ENCODE measurements at places on chromosomes 3 and 15. TPM values are rescaled to one million over a fixed set of nuclear protein-coding genes. Genes with fewer than 3 reads are reported as not detected.

- H3K27me3 ChIP-seq: no peaks in the 10 kb centered on the region
- H3K4me3 ChIP-seq: no peak overlapping the region
- DNase-seq: no peak
- H3K36me3 ChIP-seq: no peaks in the 10 kb centered on the region
Observed at GRCh38 chr3:100706365-100706764, 2.9 kb upstream of the TFG start.

Gene ADCY5
- 3.8 TPM for total RNA-seq

Gene ROPN1
- total RNA-seq: not detected

- no peak for DNase-seq
- no peak overlapping the region for H3K27ac ChIP-seq
- peaks cover 5% of the 10 kb centered on the region for H3K4me1 ChIP-seq
- H3K36me3 ChIP-seq: no peaks in the 10 kb centered on the region
- H3K27me3 ChIP-seq: no peaks in the 10 kb centered on the region
Observed at GRCh38 chr3:27544372-27544865, 60.2 kb upstream of the SLC4A7 start.

DNA sequence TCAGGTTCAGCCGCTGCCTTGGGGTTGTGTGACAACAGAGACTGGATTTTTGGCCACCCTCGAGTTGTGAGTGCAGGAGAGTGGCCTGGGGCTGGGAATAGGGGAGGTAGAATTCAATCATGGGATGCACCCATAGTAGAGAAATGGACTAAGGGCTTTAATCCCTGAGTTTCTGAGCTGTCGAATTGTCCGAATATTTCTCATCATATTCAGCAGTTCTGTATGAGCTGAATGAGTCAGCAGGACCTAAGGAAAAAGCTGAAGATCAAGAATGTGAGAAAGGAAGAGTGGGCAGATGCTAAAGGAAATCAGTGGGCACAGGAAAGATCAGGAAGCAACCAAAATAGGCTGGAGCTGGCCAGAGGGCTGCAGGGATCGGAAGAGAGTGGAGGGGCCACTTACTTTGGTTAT is 44.4 kb upstream of the SACM1L start:
- H3K36me3 ChIP-seq: no peaks in the 10 kb centered on the region
- no peak overlapping the region for H3K4me3 ChIP-seq
- H3K4me1 ChIP-seq: peaks cover 79% of the 10 kb centered on the region
- no peaks in the 10 kb centered on the region for H3K27me3 ChIP-seq
- peak overlapping the region; percentile 87 for H3K27ac ChIP-seq

Gene EPHA6
- not detected for total RNA-seq

Gene CERS3
- total RNA-seq: not detected

DNA sequence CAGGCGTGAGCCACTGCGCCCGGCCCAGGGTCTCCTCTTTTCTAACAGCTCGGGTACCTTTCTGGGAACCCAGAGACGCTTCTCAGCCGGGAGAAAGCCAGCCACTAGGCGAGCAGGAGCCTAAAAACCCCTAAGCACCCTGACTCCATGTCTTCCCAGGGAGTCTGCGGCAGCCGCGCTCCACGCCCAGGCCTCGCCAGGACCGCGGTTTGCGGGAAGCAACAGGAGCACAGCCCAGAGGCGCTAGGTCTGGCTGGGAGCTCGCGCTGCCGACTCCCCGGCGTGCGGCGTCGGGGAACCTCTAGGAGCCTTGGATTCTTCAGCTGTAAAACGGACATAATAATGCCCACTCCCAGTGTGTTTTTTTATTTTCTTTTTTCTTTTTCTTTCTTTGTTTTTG is 1.0 kb upstream of the LAMP3 start:
- H3K4me1 ChIP-seq: peaks cover 7% of the 10 kb centered on the region
- no peaks in the 10 kb centered on the region for H3K36me3 ChIP-seq
- no peak for DNase-seq
- no peaks in the 10 kb centered on the region for H3K27me3 ChIP-seq
- H3K4me3 ChIP-seq: no peak overlapping the region
- no peak overlapping the region for H3K27ac ChIP-seq

Gene CYP1A1
- 0.46 TPM for total RNA-seq

Gene GOLGA6L24
- total RNA-seq: not detected

GRCh38 chr3:124091716-124092115 is 99.8 kb upstream of the ROPN1 start:
- no peaks in the 10 kb centered on the region for H3K27me3 ChIP-seq
- no peaks in the 10 kb centered on the region for H3K36me3 ChIP-seq
- no peak for DNase-seq
- H3K4me3 ChIP-seq: no peak overlapping the region

Gene RSL24D1
- total RNA-seq: 54.6 TPM

GRCh38 chr3:195188426-195188927 is 82.5 kb downstream of the XXYLT1 start:
- H3K36me3 ChIP-seq: no peaks in the 10 kb centered on the region
- peaks cover 11% of the 10 kb centered on the region for H3K4me1 ChIP-seq
- no peak for DNase-seq
- no peak overlapping the region for H3K27ac ChIP-seq
- H3K4me3 ChIP-seq: no peak overlapping the region

Gene MYH15
- total RNA-seq: 2.3 TPM

Gene PDZRN3
- total RNA-seq: 15.5 TPM

DNA sequence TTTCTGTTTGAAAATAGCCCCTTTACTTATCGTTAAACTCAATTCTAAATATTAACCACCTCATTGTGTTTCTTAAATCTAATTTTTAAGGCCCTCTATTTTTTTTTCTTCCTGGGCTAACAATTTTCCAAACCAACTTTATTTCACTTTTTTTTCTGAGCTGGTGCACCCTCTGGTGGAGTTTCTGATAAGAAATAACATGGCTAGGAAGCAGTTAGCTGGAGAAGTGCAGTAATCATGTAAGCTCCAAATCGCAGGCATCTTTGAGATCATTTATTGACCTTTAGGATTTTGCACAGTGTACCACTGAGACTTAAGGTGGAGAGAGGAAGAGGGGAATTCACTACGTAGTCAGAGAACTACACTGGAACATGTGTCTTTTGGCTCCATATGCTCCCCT is 6.4 kb downstream of the TMEM207 start:
- no peaks in the 10 kb centered on the region for H3K36me3 ChIP-seq
- DNase-seq: no peak
- H3K4me1 ChIP-seq: no peaks in the 10 kb centered on the region
- no peaks in the 10 kb centered on the region for H3K27me3 ChIP-seq
- no peak overlapping the region for H3K4me3 ChIP-seq
- H3K27ac ChIP-seq: no peak overlapping the region

Gene FGF7
- 33.7 TPM for total RNA-seq

GRCh38 chr3:146831659-146832058 is 226.5 kb upstream of the PLSCR5 start:
- no peak for DNase-seq
- no peak overlapping the region for H3K4me3 ChIP-seq
- H3K27ac ChIP-seq: no peak overlapping the region
- no peaks in the 10 kb centered on the region for H3K27me3 ChIP-seq
- no peaks in the 10 kb centered on the region for H3K4me1 ChIP-seq
- no peaks in the 10 kb centered on the region for H3K36me3 ChIP-seq

GRCh38 chr3:67561266-67561665 is 93.1 kb downstream of the SUCLG2 start:
- no peak overlapping the region for H3K27ac ChIP-seq
- no peak overlapping the region for H3K4me3 ChIP-seq
- no peaks in the 10 kb centered on the region for H3K27me3 ChIP-seq
- DNase-seq: no peak
- no peaks in the 10 kb centered on the region for H3K36me3 ChIP-seq

- H3K27ac ChIP-seq: no peak overlapping the region
- peaks cover 10% of the 10 kb centered on the region for H3K4me1 ChIP-seq
- H3K27me3 ChIP-seq: no peaks in the 10 kb centered on the region
- DNase-seq: no peak
- H3K36me3 ChIP-seq: no peaks in the 10 kb centered on the region
Observed at GRCh38 chr3:127545216-127545615, 45.3 kb downstream of the TPRA1 start.

GRCh38 chr3:50637011-50637410 is 20.1 kb downstream of the MAPKAPK3 start:
- H3K27me3 ChIP-seq: no peaks in the 10 kb centered on the region
- H3K4me1 ChIP-seq: no peaks in the 10 kb centered on the region
- DNase-seq: no peak

GRCh38 chr15:92161039-92161670 is 232.5 kb upstream of the ST8SIA2 start:
- H3K36me3 ChIP-seq: peaks cover 39% of the 10 kb centered on the region
- H3K4me3 ChIP-seq: no peak overlapping the region
- H3K27me3 ChIP-seq: no peaks in the 10 kb centered on the region
- no peak overlapping the region for H3K27ac ChIP-seq

DNA sequence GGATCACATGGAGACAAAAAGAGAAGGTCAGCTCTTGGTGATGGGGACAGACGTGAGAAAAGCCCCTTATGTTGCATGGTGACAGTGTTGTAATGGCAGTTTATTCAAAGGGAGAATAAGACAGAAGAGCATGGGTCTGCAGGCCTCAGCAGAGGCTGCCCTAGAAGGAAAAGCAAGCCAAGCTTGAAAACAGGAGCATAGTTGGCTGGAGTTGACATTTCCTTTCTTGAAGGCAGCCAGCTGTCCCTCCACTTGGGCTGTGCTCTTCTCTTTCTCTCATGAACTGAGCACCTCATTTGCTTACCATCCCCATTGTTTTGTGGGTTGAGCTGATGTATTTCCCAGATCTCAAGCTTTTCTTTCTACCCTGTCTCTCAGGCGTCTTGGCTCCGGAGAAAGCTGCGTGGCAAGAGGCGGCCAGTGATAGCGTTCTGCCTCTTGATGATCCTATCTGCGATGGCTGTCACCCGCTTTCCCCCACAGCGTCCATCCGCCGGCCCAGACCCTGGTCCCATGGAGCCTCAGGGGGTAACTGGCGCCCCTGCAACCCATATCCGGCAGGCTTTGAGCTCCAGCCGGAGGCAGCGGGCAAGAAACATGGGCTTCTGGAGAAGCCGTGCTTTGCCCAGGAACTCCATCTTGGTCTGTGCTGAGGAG is 52.9 kb downstream of the GASK1A start:
- no peak overlapping the region for H3K27ac ChIP-seq
- H3K4me3 ChIP-seq: no peak overlapping the region
- DNase-seq: no peak
- no peaks in the 10 kb centered on the region for H3K36me3 ChIP-seq

DNA sequence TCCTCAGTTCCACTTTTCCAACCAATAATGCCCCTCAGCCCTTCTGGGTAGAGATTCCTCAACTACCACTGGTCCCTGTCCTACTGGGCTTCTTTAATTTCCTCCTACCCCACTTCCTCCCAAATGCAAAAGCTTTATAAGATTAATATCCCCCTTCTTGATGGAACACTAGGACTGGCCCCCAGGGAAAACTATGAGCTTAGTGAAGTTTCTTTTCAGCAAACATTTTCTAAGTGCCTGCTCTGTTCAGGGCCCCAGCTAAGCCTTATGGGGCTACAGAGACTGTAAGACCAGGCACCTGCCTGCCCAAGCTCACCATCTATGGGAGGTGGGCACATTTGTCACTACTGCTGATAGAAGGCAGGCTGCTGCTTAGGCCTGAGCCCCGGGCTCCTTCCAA is 79.4 kb downstream of the RPLP1 start:
- H3K36me3 ChIP-seq: no peaks in the 10 kb centered on the region
- no peak overlapping the region for H3K27ac ChIP-seq
- peak; percentile 12 for DNase-seq
- no peaks in the 10 kb centered on the region for H3K27me3 ChIP-seq

Gene SI
- not detected for total RNA-seq

Gene CPNE4
- 0.34 TPM for total RNA-seq

DNA sequence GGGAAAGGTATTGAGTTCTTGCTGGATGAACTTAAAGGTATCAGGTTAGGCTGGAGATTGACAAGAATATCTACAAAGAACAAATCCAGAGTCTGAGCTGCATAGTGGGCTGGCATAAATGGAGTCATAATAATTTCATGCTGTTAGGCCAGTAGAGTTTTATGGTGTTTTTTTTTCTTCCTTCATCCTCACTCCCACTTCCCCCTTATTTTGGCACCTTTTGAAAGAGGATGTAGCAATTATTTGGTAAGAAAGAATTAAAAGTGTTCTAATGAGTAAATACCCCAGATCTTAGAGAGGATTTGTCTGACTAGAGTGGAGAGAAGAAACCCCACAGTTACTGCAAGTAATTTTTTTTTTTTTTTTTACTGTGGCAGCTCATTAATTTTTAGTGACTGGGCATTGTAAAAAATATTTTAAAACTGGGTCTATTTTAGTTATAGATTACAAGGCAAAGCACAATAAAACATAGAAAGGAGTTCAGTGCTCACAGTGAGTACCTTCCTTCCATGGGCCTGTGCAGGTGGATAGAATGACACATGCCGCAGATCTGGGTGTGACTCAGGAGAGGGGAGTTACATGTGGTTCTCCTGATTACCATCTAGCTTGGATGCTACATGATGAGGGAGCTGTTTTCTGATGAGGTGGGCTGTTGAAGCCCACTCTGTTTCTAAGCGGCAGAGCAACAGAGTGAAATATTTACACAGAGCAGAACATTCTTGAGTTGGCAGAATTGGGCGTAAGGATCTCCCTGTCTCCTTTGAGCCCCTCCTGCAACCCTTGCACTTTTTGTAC is 5.3 kb downstream of the EDEM1 start:
- H3K27ac ChIP-seq: peak overlapping the region; percentile 10
- H3K36me3 ChIP-seq: peaks cover 8% of the 10 kb centered on the region
- no peak overlapping the region for H3K4me3 ChIP-seq
- no peaks in the 10 kb centered on the region for H3K27me3 ChIP-seq
- DNase-seq: no peak
- peaks cover 73% of the 10 kb centered on the region for H3K4me1 ChIP-seq

GRCh38 chr3:136994772-136995516 is 37.2 kb downstream of the IL20RB start:
- H3K4me3 ChIP-seq: no peak overlapping the region
- no peaks in the 10 kb centered on the region for H3K27me3 ChIP-seq
- DNase-seq: no peak
- H3K36me3 ChIP-seq: no peaks in the 10 kb centered on the region
- peaks cover 21% of the 10 kb centered on the region for H3K4me1 ChIP-seq
- H3K27ac ChIP-seq: peak overlapping the region; percentile 80

Gene CNTN6
- 7.9 TPM for total RNA-seq

- DNase-seq: no peak
- H3K4me1 ChIP-seq: no peaks in the 10 kb centered on the region
- H3K27me3 ChIP-seq: no peaks in the 10 kb centered on the region
- H3K4me3 ChIP-seq: no peak overlapping the region
- no peaks in the 10 kb centered on the region for H3K36me3 ChIP-seq
Observed at GRCh38 chr3:20975188-20975651, 775.8 kb downstream of the ZNF385D start.

Gene SUCLG2
- 56.6 TPM for total RNA-seq

GRCh38 chr3:151146071-151146730 is 56.8 kb downstream of the GPR171 start:
- no peaks in the 10 kb centered on the region for H3K36me3 ChIP-seq
- DNase-seq: no peak
- H3K27me3 ChIP-seq: no peaks in the 10 kb centered on the region
- no peak overlapping the region for H3K27ac ChIP-seq
- H3K4me3 ChIP-seq: no peak overlapping the region

Data from upper lobe of left lung (tissue), 6 donors.